Stimulated activated CD8-positive, alpha-beta memory T cell treated with anti-CD3 and anti-CD28 coated beads, Interleukin-15, amount 100 ng/mL, for 24 hours (primary cell): ENCODE measurements at places on chromosomes 12 and 14.

DNA sequence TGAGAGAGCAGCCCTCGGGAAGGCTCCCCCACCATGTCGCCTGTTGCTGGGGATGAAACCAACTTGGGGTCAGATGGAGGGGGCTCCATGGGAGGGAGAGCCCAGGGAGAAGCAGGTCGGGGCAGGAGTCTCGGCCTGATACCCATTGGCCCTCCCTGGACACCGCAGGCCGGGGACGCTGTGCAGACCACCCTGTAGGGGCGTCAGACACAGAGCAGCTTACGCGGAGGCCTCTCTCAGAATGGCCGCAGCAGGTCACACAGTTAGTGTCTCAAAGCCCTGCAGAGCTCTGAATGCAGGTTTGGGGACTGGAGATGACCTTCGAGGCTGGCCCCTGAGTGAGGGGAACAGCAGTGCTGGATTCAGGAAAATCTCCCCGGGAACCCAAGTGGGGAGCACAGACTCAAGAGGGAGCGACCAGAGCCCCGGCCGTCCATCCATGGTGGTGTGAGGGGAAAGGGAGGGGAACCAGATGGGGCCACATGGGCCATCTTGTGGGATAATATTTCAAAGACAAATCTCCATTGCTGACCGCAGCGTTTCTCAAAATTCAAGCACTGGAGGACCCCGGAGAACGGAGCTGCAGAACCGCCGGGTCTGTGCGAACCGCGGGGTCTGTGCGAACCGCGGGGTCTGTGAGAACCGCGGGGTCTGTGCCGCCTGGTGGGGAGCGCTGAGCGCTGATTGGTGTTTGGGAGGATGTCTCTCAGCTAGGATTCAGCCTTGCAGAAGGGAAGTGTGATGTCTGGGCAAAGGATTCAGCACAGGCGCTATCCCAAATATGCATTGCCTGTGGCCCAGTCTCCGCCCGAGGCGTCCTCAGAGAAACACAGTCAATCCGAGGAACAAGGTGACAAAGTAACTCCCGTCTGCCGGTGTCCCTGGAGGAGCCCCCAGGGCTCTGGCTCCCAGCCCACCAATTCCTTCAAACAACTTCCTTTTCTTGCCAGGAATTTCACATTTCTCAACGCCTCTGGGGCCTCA, 324.4 kb upstream of the RTL1 start:
- DNase-seq: no peak

DNA sequence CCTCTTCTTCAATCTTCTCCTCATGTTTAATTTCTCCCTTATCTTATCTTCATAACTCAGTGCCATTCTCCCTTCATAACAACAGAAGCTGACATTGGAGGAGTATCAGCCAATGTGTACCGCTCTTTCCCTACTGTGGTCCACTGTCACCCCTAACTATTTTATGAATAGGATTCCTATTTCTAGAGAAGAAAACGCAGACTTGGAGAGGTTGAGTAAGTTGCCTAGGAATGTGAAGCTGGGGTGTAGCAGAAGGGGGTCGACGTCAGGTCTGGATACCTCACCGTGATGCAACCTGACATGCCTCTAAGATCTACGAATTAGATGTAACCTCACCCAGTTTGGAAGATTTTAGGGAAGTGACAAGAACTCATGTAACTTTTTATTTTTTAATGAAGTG, 17.1 kb downstream of the LMO3 start:
- no peak for DNase-seq

GRCh38 chr12:109775172-109775881, 57.9 kb downstream of the TRPV4 start:
- peak; percentile 59 for DNase-seq

- DNase-seq: no peak
Measured at GRCh38 chr14:98960617-98961013, 311.4 kb downstream of the BCL11B start.

DNA sequence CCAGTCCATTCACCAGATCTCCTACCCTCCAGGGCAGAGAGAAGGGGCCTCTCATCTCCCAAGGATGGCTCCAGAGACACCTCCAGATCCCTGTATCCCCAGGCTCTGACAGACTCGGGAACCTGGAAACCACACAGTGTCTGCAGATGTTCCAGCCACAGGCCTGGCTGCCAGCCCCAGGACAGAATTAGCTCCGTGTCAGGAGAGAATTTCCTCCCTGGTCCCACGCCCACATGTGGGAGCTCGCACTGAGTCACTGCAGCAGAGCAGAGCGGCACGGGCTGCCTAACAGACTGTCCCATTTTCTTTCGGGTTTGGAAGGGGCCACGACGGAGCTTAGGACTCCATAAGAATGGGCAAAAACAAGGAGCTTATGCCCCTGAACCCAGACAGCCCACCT, 33.6 kb downstream of the CMKLR1 start:
- DNase-seq: no peak

DNA sequence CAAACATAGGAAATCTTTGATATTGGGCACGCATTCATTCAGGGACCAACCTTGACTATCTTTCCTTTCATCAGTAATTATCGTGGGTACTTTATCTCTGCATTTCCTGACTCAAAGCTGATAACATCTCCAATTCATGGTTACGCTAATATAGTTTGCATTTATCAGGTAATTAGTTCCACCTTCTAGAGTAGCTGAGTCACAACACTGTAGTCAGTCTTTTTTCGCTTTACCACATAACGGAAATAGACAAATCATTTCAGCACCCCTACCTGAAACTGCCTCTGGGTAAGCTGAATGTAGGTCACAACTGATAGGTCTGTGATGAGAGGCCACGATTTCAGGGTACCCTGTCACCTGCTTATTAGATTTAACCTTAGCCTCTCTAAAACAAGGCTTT, 36.7 kb upstream of the IL22 start:
- no peak for DNase-seq

GRCh38 chr12:57171668-57172067, 24.2 kb upstream of the LRP1-AS start:
- DNase-seq: no peak

DNA sequence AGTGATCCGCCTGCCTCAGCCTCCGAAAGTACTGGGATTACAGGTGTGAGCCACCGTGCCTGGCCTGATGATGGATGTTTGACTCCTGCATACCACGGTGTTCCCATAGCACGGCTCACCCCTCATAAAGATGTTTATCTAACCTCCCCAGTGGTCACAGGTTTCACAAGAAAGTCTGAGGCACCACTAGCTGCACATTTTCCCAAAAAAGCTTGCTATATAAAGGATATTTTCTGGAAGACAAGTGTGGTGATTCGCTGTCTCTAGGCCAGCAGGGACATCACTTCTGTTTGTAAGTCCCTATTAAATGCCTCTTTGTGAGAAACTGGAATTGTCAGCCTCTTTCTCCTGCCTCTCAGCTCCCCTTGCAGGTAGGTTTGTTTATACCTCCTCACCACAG, 18.3 kb downstream of the PLEK2 start:
- DNase-seq: no peak

DNA sequence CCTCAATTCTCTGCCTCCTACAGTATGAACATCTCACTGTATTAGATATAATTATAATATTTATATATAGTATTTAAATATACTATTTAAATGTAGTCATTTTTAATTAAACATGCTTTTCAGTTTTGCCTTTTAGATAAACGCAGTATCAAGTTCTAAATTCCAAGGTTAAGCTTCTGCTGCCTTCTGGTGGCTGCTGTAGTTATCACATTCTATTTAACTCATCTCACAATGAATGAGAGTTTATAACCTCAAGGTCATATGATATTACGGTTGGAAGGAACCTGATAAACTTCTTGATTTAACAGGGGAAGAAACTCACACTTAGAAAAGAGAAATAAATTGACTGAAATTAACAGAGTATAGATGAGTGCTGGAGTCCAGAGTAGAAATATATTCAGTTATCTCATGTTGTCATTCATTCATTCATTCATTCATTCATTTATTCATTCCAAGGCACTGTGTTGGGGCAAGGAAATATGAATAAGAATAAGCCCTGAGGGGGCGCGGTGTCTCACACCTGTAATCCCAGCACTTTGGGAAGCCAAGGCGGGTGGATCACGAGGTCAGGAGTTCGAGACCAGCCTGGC, 31.9 kb downstream of the GUCY2C start:
- DNase-seq: no peak

DNA sequence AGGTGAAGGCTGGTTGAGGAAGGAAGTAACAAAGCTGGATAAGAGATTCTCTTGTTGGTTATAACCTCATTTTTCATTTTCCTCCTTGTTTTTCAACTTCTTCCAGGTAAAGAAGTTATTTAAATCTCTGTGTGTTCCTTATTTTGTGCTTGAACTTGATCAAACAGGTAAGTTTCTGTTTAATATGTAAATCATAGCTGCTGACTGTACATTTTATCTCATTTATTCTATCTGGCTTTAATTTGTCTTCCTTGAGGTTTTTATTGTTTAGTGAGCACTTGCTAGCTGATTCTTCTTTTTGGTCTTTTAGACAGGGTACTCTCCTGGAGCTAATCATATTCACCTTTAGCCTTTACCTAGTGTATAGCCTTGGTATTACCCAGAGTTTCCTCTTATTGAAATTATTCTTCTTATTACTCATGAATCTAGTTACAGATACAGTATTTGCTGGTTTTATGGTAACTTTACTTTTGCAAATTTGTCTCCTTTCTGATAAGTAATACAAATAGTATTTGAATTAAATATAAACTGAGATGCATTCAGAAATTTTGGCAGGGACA, 42.4 kb downstream of the TXNRD1 start:
- DNase-seq: no peak

- DNase-seq: no peak
Measured at GRCh38 chr14:52267501-52268278, at the start of gene PTGDR. Gene PTGDR, plus strand, starts transcription at chr14:52267698. Its CDS starts 117 bp downstream, at chr14:52267815.

GRCh38 chr14:55336162-55336561, 64.9 kb downstream of the FBXO34 start:
- no peak for DNase-seq

- no peak for DNase-seq
Measured at GRCh38 chr14:57051633-57052032, 217.1 kb downstream of the EXOC5 start.

DNA sequence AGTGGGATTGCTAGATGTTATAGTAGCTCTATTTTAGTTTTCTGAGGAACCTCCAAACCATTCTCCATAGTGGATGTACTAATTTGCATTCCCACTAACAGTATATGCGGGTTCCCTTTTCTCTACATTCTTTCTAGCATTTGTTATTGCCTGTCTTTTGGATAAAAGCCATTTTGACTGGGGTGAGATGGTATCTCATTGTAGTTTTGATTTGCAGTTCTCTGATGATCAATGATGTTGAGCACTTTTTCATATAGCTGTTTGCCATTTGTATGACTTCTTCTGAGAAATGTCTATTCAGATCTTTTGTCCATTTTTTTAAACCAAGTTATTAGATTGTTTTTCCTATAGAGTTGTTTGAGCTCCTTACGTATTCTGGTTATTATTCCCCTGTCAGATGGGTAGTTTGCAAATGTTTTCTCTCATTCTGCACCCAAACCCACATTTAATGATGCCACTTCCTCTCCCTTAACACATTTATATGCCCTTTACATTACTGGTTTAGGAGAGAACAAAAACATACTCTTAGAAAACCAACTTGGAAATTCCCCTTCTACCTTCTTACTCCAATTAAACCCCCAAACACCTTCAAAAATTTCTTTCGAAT, 48.2 kb downstream of the NELL2 start:
- no peak for DNase-seq

GRCh38 chr12:104733717-104734175, 224.3 kb downstream of the SLC41A2 start:
- no peak for DNase-seq

DNA sequence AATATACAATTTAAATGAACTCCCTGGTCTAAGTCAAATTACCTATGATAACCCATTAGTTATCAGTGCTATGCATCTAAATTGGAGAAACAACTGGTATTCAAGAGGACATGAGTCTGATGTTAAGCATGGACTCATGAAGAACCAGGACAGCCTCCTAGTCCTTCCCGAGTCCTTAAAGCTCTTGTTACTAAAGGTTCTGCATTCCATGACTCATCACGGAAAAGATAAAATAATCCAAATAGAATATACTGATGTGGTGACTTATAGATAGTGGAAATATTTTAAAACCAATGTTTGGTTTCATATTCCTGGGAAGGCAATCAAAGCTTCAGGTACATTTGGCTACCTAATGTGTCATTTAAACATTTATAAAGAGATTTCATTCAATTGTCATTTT, 117.2 kb upstream of the PMCH start:
- no peak for DNase-seq

DNA sequence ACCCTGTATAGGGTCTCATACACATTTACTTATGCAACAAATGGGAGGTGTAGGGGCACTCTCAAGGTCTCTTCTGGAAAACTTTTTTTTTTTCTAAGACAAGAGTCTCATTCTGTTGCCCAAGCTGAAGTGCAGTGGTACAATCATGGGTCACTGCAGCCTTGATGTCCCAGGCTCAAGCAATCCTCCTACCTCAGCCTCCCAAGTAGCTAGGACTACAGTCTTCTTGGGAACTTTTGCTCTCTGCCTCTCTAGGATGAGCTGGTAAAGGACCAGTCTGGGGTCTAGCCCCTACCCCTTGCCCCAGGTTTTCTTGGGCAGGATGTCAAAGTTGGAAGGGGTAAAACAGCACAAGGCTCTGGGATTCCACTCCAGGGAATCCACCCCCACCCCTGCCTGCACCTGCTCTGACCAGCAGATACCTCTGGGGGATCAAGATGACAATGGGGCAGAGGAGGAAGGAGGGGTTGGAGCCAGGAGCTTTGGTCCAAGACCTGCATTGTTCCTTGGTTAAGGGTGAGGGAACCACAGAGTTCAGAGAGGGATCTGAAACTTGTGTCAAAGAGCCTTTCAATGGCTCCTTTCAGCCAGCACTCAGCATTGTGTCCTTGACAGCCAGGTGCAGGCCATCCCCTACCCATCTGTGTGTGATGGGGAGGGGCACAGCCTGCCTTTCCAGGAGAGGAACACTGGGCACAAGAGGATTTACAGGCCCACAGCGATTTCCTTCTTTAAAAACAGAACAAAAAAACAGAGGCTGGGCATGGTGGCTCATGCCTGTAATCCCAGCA, 12.2 kb downstream of the CTDSP2 start:
- DNase-seq: no peak

GRCh38 chr14:95375539-95376109, 55.9 kb upstream of the CLMN start:
- DNase-seq: no peak

DNA sequence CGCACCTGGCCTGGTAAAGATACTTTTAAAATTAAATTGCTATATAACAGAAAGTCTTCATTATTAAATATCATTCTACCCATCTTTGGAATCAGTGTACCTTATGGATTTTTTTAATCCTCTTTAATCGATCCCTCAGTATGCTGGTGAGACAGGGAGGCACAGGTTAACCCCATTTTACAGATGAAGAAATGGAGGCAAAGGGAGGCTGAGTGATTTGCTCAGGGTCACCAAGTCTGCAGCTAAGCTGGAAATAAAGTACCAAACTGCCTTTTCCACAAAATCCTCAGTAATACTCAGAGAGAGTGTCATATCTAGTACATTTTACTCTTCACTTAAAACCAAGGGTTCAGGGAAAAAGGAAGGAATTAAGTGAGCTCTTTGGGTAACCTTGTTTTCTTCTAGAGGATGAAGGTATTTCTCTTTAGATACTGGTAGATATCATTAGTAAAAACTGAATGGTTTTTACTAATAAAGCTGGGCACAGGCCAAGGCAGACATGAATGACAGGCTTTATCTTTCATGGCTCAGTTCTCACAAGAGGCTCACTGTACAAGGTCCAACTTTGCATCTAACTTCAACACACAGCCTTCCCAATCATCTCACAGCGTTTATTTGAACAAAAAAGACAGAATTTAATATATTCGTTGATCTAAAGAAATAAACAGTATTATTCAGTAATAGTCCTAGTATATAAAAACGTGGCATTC, 35.3 kb upstream of the TTC7B start:
- DNase-seq: no peak

GRCh38 chr12:92467886-92468285, 234.9 kb upstream of the PLEKHG7 start:
- no peak for DNase-seq

GRCh38 chr12:80821513-80822000, 104.8 kb downstream of the MYF5 start:
- no peak for DNase-seq
